ENCODE measurements at places on chromosomes 11 and 22. TPM values are rescaled to one million over a fixed set of nuclear protein-coding genes. Genes with fewer than 3 reads are reported as not detected.

GRCh38 chr11:119391275-119391674, 9.8 kb upstream of the USP2 start:
- DNase-seq, result no peak

DNA sequence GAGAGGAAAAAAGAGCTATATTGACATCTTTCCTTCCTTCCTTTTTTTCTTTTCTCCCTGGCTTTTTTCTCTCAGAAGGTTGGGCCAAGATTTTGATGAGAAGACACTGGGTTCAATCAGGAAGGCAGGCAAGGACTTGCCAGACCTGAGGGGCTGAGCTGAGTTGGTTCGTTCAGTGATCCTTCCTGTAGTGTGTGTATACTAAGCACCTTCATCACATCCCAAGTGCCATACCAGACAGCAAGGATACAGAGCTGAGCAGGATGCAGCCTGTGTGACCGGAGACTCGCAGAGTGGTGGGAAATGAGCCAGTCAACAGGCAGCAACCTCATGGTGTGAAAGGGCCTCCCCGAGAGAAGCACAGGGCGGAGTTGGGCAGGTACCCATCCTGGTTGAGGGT, 95.5 kb downstream of the SPON1 start:
- DNase-seq, result no peak

- DNase-seq, result no peak
Measured at GRCh38 chr22:41445129-41446056, 1.2 kb downstream of the TOB2 start.

DNA sequence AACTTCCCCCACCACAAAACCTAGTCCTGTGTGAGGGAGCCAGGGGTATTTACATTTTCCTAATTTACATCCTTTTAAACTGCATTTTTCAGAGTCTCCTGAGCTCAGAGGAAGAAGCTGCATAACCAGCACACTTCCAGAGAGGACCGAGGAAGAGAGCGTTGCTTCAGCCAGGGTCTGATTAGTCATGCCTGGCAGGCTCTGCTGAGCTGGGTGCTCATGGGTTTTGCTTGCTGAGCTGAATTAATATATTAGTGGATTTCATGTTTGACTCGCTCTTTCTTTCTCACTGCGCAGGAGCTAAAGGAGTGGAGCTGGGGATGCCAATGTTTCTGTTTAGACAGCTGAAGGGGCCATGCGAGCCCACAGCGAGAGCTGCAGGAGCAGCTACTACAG, 539.3 kb upstream of the B3GAT1 start:
- peak; percentile 40 for DNase-seq

DNA sequence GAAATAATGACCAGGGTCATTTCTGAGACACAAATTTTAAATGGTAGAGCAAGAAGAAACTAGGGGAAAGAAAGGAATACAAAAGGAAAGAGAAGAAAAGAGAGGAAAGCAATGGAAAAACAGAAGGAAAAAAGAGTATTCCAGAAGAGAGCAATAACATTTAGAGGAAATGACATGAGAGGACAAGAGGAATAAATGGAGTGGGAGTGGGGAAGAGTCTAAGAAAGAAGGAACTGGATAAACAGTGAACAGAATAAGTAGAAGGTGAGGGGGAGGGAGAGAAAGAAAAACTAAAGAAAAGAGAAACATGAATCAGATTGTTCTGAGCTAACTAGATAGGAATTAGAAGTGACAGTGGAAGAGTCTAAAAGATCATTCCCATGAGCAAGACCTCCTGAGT, 28.4 kb downstream of the PRDM10 start:
- DNase-seq, result no peak

- DNase-seq, result no peak
Measured at GRCh38 chr11:117820516-117820915, 4.0 kb downstream of the FXYD2 start.

Gene MAPK8IP1
- total RNA-seq, result 24.0 TPM

DNA sequence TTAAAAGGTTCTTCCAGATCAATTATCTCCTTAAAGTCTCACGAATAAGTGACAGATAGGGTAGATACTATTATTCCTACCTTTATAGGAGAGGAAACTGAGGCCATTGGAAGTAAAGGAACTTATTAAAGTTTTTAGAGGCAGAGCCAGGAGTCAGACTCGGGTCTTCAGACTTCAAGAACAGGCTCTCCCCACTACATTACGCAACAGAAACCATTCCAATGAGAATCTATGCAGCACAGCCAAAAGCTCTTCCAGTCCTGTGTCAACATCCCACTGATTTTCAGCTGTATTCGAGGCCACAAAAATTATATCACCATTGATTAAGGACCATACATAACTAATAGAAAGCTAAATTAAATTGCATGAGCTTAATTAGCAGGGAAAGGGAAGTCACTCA, 77.4 kb downstream of the RELT start:
- no peak for DNase-seq

Gene FERMT3
- total RNA-seq, result 18.7 TPM

Gene UQCC3
- total RNA-seq, result 13.8 TPM

GRCh38 chr11:115590254-115590653, 86.0 kb upstream of the CADM1 start:
- DNase-seq, result no peak

DNA sequence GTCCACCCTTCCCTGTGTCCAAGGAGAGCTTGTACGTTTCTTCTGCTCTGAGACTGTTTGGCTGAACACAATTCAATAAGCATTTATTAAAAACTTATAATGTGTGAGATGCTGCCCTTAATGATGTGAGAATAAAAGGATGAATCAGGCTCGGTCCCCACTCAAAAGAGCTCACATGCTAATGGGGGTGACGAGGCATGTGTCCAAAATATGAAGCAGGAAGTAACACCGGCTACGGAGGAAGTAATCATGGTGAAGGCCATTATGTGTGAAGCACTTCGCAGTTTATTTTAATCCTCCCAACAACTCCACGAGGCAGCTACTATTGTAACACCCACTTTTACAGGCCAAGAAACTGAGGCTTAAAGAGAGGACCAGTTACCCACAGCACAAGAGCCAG, 3.4 kb upstream of the RASD2 start:
- DNase-seq, result no peak

DNA sequence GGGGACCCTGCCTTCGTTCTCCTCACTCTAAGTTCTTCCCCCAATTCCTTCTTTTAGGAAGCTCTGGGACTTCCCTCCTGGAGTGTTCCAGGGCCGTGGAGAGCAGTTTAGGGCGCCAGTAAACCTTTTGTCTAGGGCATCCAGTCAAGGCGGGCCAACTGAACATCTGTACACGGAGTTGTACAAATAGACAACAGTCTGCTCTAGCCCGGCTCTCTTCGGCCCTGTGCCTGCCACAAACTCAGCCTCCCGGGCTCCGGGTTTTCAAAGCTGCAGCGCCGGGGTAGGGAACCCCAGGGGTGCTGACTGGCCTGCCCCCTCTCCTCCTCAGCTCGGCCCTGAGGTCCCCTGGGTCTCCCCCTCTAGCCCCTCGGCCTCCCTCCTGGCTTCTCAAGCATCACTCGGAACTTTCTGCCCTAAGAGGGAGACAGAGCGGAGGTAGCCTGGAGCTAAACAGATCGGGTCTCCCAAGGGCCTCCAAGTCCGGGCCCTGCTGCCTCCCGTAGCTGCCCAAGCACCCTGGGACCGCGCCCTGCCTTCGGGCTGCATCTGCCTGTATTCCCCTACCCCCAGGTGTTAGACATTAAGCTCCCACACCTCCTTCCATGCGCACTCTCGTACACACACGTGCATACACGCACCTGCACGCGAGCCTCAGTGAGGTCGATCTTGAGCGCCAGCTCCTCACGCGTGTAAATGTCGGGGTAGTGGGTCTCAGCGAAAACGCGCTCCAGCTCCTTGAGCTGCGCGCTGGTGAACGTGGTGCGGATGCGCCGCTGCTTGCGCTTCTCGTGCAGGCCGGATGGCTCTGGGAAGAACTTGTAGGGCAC, 3.3 kb downstream of the PHOX2A start:
- no peak for DNase-seq

GRCh38 chr11:494761-495536, 12.1 kb downstream of the RNH1 start:
- no peak for DNase-seq

Gene CCDC81
- 0.41 TPM for total RNA-seq

Gene CNTF
- total RNA-seq, result 0.41 TPM

Gene MAP4K2
- 40.5 TPM for total RNA-seq

- peak; percentile 72 for DNase-seq
Measured at GRCh38 chr22:27224485-27225374, 567.3 kb downstream of the MIAT start.

- DNase-seq, result no peak
Measured at GRCh38 chr11:94574193-94574961, 7.2 kb downstream of the PIWIL4 start.

Gene ZDHHC13
- 37.6 TPM for total RNA-seq

DNA sequence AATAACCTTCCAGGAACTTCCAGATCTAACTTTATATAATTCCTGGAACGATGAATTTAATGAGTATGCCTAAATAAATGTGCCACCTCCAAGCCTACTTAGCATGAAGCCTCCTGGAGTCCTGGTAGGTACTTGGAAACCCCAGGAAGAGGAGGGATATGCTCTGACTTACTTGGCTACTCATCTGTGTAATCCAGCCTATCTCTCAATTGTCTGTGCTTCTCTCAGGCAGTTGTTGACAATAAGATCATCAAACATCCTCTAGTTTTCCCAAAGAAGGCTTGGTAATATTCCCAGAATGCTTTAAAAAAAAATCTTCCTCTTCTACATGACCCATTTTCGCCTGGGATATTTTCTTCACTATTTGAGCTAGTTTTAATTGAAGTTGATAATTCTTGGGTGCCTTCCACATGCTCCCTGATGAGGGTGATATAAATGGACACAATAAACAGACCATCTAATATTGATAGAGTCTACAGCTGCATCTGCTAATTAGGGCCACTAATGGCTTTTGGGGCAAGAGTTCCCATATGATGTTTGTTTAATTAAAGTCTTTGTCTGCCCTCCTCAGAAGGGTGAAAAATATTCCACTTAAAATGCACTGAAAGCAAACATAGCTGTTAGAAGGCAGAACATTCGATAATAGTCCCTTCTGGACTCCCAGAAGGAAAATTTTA, 75.5 kb upstream of the RAB38 start:
- no peak for DNase-seq

Gene SART1
- total RNA-seq, result 35.8 TPM

DNA sequence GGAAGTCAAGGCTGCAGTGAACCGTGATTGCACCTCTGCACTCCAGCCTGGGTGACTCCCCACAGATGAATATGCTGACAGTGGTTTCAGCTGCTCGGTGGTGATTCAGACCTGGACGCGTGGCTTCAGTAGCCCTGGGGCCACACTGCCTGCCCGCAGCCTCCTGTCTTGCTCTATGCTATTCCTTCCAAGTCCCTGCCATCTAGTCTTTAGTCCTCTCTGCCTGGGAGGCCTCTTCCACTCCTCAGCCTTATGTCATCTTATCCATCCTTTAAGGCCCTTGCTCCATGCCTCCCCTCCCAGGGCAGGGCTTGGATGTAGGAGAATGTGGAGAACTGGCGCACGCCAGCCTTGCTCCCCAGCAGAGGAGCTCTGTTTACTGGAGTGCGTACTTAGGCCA, 23.0 kb downstream of the YDJC start:
- no peak for DNase-seq

Gene ZNRF3
- 3.0 TPM for total RNA-seq

DNA sequence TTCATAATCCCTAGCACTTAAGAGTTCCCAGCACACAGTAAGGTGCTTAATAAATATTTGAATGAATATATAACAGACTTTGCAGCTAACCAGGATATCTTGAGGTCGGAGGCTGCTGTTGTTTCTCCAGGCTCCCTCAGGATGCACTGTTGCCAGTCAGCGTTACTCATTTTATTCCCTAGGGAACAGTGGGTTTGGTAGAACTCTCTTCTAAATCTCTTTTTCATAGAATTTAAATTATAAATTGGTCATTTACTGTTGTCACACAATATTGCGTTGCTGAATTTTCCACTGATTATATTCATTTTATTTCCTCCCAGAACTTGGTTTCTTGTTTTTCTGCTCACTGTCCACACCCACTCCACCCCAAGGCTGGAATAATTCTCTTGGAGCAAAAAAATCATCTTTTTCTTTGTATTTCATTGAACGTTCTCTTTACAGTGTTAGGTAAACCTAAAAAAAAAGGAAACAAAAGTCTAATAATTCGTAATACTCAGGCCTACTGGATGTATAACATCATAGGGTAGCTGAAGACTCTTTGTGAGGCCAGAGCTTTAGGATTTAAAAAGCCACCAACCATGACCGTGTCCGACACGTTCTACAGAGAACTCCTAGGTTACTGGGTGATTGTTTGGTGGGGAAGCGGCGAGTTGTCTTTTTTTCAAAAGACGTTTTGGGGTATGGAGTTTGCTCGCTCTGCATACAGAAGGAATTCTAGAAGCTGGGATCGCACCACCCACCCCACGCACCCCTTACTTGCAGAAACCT, 766 bp upstream of the CAPRIN1 start:
- DNase-seq, result no peak

- DNase-seq, result no peak
Measured at GRCh38 chr11:91160661-91161060, 937.8 kb upstream of the CHORDC1 start.

DNA sequence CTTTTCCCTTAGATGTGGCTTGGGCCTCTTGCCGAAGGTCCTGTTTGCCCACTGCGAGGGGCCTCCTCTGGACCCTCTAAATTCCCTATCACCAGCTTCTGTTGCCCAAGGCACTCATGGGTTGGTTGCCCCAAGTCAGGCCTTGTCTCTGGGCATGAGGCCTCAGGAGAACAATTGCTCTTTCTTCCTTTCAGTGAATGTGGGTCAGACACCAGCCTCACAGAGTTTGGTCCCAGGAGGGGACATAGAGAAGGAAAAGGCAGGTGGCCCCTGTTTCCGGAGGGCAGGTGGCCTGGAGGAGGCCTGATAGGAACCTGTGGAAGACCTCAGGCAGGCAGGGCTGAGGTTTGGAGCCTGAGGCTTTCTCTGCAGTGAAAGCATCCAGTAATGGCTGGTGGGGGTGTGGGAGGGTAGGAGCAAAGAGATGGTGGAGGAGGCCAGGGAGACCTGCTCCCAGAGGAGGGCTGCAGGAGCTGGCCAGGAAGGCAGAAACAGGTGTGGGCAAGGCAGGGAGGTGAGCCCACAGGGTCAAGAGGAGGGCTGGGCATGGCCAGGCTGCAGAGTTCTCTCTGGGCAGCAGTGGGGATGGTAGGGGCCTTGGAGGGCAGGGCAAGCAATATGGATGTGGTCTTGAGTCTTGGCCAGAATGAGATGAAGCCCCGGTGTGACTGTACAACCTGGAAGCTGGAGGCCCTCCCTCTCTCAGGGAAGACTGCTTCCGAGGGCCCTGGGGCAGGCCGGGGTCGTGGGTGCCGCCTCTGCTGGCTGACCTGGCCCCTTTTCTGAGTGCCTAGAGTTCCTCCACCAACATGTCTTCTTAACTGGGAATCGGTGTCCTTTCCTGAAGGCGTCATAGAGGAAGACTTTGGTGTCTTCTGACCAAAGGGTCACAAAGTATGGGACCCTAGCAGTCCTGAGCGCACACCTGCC, 28.0 kb upstream of the LMO1 start:
- no peak for DNase-seq

All from A172 (cell line).